ENCODE measurements at places on chromosomes 6 and 20.

- ATAC-seq: no peak
Measured at GRCh38 chr6:26051665-26052310, 35.4 kb upstream of the HFE start.

- ATAC-seq: no peak
Measured at GRCh38 chr20:52049001-52049731, 142.4 kb downstream of the ZFP64 start.

- ATAC-seq: peak; percentile 75
Measured at GRCh38 chr6:39816747-39817146, 24.6 kb downstream of the DAAM2 start.

DNA sequence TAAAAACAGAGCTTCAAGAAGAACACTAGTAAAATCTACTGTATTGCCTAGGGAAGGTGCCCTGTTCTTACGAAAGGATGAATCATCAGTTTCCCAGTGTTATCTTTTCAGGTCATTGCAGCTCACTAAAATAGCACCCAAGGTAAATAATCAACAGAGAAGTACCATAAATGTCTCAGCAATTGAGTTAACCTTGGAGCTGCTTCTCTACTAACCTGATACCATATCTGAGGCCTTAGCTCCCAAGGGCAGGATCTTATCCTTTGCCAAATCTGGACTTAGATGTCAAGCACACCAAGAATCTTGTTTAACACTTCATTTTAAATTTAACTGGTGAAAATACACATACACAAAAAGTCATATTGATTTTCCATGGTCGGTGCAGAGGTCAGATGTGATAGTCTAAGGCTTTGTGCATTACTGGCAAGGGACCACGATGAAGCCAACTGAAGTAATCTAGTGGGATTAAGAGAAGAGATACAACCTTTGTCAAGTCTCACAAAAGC is 81.5 kb downstream of the EDN1 start:
- ATAC-seq: no peak

GRCh38 chr6:139151425-139152087 is 16.7 kb downstream of the HECA start:
- ATAC-seq: no peak

DNA sequence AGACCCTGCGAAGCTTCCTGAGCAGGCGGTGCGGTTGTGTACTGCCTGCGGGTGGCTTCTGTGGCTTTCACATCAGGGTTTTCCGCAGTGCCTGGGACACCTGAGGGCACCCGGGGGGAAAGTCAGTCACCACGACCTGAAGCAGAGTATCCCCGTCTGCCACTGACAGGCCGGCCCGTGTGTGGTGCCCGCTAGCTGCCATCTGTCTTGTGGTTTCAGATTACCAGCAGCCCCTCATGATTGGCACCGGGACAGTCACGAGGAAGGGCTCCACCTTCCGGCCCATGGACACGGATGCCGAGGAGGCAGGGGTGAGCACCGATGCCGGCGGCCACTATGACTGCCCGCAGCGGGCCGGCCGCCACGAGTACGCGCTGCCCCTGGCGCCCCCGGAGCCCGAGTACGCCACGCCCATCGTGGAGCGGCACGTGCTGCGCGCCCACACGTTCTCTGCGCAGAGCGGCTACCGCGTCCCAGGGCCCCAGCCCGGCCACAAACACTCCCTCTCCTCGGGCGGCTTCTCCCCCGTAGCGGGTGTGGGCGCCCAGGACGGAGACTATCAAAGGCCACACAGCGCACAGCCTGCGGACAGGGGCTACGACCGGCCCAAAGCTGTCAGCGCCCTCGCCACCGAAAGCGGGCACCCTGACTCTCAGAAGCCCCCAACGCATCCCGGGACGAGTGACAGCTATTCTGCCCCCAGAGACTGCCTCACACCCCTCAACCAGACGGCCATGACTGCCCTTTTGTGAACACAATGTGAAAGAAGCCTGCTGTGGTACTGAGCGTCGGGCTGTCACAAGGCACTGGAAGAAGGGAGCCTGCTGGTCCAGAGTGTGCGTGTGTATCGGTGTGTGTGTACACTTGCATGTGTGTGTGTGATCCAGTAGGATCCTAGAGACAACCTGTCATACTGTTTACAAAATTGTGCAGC is 54.4 kb downstream of the GOPC start:
- peak; percentile 75 for ATAC-seq

DNA sequence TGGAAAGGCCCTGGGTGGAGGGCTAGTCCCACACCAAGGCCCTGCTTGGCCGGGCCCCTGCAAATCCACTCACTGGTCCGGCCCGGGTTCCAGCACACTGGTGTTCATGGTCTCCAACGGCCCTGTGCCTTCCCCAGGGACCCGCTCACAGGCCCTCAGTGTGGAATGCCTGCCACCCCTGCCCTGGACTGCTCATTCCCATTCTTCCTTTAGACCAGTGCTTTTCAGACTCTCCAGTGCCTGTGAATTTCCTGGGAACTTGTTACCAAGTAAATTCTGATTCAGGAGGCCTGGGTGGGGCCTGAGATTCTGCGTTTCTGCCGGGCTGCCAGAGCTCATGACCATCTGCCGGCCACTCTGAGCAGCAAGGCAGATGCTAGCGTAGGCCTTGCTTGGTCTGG is 5.7 kb upstream of the PXDC1 start:
- ATAC-seq: no peak

DNA sequence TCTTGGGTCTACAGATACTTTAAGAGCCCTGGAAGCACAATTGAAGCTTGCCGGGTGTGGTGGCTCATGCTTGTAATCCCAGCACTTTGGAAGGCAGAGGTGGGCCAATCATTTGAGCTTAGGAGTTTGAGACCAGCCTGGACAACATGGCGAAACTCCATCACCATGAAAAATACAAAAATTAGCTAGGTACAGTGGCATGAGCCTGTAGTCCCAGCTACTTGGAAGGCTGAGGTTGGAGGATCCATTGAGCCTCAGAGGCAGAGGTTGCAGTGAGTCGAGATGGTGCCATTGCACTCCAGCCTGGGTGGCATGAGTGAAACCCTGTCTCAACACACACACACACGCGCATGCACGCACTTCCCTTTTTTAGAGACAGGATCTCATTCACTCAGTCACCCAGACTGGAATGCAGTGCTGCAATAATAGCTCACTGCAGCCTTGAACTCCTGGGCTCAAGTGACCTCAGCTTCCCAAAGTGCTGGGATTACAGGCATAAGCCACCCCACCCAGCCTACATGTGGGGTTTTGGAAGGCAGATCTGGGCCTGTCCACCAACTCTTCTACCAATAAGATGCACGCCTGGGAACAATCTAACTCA is 182.5 kb upstream of the JARID2 start:
- peak; percentile 22 for ATAC-seq

DNA sequence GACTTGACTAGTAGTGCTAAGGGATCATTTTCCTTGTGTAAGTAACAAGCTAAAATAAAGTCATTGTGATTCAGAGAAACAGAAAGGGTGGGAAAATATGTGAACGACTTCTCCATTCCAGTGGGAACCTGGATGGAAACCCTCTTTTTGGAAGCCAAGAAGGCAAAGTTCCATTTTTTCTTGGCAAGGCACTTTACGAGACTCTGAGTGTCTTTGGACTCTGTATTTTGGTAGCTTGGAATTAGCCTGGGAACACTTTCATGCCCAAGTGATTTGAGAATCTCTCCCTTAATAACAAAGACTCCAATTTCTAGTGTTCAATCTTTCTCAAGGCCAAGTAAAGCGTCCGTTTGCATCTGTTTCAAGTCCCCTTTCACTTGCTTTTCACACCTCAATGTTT is 100.5 kb upstream of the SASH1 start:
- no peak for ATAC-seq

GRCh38 chr6:39958947-39959346 is 24.7 kb upstream of the MOCS1 start:
- no peak for ATAC-seq

DNA sequence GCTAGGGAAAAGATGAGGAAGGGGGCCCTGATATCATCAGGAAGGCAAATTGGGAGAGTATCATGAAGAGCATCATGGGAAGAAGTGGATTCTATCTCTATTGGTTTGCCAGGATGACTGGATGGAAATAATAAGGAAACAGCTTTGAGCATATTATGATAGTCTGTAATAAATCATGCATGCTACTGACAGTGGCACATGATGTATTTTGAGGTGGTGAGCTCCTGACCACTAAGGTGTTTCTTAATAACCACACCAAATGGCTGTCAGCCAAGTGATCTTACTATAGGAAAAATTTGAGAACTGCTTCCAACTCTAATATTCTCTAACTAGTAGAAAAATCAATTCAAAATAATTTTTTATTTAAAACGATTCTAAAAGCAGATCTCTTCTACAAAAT is 548.4 kb upstream of the JAG1 start:
- ATAC-seq: no peak

DNA sequence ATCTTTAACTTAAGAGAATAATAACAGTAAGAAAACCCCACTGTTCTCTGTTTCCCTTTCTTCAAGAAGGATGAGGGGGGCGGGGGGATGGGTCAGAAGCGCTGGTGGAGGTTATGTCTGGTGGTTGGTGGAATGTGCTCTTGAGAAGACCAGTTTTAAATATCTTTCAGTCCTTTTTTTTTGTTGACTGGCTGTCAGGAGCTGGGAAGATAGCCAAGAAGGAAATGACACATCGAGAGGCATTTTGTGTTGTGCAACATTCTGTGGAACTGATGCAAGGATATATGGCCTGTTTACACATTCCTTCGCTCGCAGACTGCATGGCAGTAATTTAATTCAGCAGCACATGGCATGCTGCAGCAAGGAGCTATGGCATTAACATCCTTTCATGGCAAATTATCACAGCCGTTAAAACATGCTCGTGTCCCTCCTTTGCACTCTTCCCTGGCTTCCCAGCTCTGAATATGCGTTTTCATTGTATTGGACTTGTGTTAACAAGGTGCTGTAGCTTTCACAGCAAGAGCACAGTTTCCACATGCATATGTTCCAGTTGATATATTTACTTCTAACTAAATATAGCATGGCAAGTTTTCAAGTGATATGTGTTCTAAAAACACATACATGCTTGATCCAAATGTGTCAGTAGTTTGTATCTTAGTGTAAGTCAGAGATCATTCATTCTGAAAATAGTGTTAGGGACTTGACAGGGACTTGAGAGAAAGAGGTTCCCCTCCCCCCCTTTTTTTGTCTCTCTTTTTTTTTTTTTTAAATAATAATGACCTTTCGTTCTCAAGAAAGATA is 68.2 kb upstream of the SUPT3H start:
- ATAC-seq: peak; percentile 83

GRCh38 chr20:2130683-2131082 is 29.1 kb downstream of the STK35 start:
- no peak for ATAC-seq

GRCh38 chr20:58294497-58295455 is 14.7 kb upstream of the RAB22A start:
- ATAC-seq: no peak

DNA sequence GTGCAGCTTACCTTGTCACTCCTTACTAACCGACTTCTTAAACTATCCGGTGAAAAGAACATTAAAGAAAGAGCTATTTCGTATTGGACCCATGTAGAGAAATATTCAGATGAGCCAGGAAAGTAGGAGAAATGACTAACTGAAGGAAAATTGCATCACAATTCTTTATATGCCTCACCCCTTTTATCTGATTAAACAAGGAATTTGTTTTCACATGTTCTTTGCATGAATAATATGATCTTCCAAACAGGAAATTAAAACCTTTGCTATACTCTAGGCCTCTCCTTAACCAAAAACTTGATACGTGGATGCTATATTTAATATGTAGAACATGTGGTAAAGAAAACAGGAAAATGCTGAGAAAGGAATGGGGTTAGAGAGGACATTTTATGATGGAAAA is 41.9 kb upstream of the LRRC1 start:
- no peak for ATAC-seq

GRCh38 chr20:54083459-54083858 is 13.1 kb upstream of the BCAS1 start:
- no peak for ATAC-seq

GRCh38 chr20:57612916-57613315 is 7.3 kb downstream of the ZBP1 start:
- ATAC-seq: no peak

Data from gastroesophageal sphincter (tissue), 4 donors.